Fibroblast of skin of right biceps (primary cell): ENCODE measurements at places on chromosomes 5 and 9.

- DNase-seq, result peak; percentile 33
Measured at GRCh38 chr5:122896598-122897282, 51.3 kb downstream of the SNX24 start.

DNA sequence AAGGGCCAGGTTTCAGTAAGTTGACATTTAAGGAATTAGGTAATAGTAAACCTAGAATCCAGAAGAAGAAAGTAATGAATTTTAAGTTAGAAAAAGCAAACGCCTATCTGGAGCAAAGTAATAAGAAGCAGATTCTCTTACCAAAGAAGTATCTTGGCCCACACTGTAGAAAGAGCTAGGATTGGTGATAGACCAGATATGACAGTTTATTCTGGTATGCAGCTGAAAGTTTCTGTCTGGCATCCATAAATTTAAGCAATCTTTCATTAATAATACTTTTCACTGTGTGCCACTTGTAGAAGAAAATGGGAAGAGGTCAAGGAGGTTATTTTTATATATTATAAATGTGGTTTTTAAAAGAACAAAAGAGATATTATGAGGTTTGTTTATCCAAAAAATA, 3.0 kb downstream of the RECK start:
- DNase-seq, result peak; percentile 77

DNA sequence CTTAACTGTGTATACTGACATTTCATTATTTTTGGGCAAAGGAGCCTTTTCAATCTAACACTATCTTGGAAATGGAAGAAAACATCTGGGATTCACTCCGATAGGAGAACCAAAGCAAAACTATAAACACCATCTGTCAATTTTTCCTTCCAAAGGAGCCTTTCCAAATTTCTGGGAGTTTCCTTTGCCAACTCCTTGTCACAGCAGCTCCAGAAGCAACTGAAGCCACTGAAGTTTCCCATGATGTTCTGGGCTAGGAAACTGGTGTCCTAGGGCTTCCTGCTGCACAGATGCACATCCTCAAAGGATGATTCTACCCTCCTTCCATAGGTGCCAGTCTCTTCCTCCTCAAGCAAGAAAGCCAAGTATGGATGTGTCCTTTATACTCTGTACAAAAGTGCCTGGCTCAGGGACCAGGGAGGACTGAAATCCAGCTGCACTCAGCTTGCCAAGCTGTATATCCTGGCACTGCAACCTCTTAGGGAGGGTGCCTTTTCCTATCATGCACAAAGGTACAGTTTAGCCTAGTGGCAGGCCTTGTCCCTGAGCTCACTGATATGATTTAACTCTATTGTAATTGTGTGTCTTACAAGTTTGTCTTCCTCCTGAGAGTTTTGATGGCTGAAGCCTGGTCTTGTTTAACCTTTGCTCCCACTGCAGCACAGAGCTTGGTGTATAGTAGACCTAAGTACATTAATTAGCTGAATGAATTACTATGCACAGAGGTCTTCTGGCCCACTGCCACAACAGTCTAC, 8.4 kb upstream of the UBAP1 start:
- no peak for DNase-seq

DNA sequence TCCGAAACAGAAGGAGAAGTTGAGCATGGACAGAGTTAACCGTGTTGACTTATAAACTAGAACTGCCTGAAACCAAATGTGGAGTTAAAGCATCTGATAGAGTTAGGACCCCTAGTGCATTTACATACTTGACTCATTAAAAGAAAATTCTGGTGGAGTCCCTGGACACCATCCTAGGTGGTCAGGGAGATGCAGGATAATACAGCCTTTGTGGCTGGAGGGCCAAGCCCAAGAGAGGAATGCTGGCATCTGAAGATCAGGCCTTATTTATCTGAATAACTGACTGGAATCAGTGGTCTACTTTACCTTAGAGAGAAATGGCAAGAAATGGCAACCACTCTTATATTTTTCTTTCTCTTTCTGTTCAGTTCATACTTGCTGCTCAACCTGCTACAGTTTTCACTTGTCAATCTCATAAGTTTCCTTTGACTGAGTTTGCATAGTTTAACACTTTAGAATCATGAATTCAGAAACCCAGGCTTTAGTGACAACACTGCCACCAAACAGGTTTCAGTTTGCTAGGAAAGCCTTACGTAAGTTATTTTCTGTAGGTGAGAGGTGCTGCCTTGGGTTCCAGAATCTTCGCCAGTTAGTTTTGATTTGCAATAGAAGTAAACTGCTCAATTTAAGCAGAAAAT, 10.2 kb downstream of the CMYA5 start:
- DNase-seq, result no peak

- peak; percentile 72 for DNase-seq
Measured at GRCh38 chr9:91425271-91425670, 1.6 kb upstream of the NFIL3 start.

DNA sequence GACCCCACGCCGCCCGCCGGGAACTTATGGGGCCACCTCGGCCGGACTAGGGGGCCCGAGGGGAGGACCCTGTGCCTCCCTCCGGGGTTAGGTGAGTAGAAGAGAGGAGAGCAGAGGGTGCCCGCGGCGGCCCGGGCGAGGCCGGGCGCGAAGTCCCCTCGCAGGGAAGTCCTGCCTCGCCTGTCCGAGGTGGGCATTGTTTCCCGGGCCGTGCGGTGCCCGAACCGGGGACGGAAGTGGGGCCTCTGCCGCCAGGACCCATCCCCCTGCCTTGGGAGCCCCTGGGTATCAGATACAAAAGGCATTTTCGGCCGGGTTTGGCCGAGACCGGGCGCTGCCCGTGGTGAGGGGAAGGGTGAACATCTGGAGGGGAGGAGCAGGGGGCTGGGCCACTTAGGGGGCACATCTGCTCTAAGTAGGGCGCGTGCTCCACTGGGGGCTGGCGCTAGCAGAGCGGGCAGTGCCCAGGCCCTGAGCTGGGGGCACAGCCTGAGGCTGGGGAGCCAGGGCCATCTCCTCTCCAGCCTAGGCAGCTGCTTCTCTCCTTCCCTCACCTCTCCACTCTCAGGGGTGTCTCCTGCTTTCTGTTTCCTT, 48.2 kb downstream of the DAB2IP start:
- no peak for DNase-seq
